Stimulated activated CD8-positive, alpha-beta memory T cell treated with anti-CD3 and anti-CD28 coated beads, Interleukin-2, amount 100 ng/mL, for 1 hour (primary cell): ENCODE measurements at places on chromosomes 5 and 9.

DNA sequence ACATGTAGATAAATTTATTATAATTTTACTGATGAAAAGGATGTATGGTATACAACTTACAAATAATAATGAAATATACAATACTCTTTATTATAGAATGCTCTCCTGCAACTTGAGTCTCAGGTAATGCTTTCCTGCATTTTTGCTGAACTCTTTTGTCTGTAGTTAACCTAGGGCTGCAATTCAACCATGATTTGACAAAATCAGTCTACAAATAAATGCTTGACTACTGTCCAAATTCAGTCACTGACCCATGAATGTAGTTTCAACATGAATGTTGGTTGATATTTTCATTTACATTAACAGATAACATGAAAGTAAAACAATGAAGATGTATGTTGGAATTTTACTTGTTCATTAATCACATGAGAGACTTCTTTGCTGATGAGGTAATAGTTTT is 320.9 kb downstream of the ZSWIM6 start:
- no peak for DNase-seq

- DNase-seq: no peak
Observed at GRCh38 chr9:85534340-85534739, 207.4 kb downstream of the AGTPBP1 start.

DNA sequence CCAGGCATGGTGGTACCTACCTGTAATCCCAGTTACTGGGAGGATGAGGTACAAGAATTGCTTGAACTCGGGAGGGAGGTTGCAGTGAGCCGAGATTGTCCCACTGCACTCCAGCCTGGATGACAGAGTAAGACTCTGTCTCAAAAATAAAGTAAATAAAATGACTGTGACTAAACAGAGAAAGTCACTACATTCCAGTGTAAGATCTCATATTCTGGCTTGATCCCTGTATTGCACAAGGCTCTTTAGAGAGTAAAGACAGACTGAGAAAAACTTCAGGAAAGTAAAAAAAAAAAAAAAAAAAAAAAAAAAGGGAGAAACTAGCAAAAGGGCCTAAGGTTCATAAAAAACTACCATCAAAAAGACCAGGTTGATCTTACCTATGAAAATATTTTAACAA is 106.6 kb upstream of the PJA2 start:
- DNase-seq: no peak

- no peak for DNase-seq
Observed at GRCh38 chr5:43409809-43410271, 2.4 kb downstream of the CCL28 start.

GRCh38 chr5:156178117-156178516 is 148.8 kb upstream of the SGCD start:
- DNase-seq: no peak
